RPMI7951 (cell line): ENCODE measurements at places on chromosomes 3 and 15. TPM values are rescaled to one million over a fixed set of nuclear protein-coding genes. Genes with fewer than 3 reads are reported as not detected.

The TEX55 gene
- not detected in 2 replicates for total RNA-seq

The CCR2 gene
- total RNA-seq: not detected in 2 replicates

DNA sequence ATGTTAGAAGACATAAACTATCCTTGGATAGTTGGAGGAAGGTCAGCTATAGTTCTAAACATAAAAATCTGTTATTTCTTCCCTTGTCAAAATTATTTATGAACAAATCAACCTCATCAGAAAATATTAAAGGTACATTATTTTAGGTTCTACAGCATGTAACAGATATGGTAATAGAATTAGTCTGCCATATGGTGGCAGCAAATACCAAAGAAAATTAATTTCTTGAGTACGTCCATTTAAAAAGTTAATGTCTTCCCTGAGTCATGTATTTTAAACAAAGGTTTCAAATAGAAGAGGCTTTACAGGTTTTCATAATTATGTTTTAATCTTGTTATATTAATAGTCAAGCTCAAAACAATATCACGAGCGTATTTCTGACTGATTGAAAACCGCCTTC, 17.9 kb upstream of the ANKRD28 start:
- peak; percentile 71 for DNase-seq

DNA sequence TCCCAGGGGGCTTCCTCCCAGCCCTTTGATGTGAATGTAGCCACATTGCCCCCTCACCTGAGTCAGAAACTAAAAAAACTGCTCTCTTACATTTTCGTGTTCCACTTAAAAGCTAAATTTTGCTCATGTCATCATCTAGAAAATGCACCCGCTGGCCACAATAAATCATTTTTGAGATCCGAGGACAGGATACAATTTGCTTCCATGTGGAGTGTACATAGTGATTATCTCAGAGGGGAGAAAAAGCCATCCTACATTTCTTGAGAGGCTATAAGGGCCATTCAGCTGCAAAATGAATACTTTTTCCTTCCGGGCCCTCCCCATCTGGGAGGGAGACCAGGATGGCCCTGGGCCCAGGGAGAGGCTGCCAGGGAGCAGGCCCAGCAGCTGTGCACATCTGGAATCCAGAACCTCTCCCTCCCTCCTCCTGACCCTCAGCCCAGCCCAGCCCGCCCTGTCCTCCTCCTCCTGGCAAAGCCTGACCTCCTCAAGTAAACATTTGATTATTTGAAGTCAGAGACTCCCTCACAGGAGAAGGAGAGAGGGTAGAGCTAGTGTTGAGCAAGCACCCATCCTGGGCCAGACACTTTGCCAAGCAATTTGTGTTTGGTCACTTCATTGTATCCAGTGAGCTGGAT, 59.1 kb downstream of the CORO2B start:
- peak; percentile 61 for DNase-seq

The BFSP2 gene
- total RNA-seq: not detected in 2 replicates
